Stimulated activated CD4-positive, alpha-beta T cell treated with anti-CD3 and anti-CD28 coated beads, Interleukin-2, amount 100 ng/mL, for 4 hours (primary cell): ENCODE measurements at places on chromosomes 16 and 17.

DNA sequence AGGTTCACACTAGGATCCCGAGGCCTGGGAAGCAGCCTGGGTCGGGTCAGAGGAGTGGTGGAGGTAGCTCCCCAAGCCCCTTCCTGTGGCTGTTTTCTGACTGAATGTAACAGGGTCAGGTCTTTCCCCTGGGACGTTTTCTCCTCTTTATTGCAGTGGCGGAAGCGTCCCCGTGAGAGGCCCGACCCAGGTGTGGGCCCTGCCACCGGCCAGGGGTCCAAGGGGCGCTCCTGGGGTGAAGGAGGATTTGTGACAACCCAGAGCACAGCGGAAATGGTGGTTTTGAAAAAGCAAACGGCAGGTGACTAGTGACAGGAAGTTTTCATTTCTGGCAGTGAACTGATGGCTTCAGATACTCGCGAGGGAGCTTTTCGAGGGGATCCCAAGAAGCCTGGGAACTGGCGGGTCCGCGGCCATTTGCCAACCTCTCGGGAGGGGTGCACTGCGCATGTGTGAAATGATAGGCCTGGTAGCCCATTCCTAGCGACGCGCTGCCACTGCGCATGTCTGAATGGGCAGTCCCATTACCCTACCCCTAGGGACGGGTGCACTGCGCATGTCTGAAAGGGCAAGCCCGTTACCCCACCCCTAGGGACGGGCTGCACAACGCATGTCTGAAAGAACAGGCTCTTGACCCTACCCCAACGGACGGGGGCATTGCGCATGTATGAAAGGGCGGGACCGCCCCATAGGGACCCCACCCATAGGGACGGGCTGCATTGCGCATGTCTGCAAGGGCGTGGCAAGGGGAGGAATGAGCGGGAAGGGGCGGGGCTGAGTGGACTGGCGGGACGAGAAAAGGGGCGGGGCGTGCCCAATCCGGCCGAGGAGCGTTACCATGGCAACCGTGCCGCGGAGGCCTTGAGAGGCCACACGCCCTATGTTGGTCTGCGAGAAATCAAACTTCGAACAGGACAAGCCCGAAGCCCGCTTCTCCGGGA is 1747.9 kb downstream of the TP53TG3F start:
- no peak for DNase-seq

DNA sequence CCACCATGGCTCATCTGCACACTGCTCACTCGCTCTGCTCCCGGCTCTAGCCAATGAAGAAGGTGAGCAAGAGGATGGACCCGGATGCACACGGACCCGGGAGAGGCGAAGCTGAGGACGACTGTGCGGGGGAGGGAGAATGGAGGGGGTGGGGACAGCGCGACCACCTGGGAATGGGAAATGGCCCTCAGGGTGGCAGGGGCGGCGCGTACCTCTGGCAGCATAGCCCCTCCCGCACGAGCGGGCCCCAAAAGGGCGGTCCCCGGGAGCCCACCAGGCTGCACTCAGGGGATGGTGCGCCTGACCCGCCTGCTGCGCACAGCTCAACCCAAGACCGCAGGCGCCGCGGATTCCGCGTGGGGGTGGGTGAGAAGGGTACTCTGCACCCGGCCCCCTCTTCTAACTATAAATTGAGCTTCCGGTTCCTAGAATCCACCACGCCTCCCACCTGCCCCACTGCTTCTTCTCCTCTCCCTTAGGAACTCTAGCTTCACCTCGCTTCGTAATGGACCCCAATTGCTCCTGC is 6.1 kb downstream of the MT1H start:
- peak; percentile 49 for DNase-seq

DNA sequence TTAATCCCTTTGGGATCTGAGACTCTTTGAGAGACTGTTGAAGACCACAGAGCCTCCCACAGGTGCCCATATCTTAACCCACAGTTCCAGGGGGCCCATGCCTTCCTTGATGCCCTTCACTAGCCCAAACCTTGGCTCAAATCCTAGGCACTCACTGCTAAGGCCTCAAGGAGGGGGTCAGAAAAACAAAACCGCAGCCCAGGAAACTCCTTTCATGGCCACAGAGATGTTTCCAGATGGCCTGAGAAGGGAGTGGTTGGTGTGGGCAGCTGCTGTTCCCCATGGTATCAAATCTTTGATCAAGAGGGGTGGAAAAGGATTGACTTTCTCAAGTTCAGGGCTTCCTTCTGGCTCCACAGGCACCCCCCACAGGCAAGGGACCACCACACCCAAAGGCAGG is 44.7 kb downstream of the CDH1 start:
- DNase-seq = no peak

- no peak for DNase-seq
Measured at GRCh38 chr17:44197980-44198720, 1.5 kb downstream of the ATXN7L3 start.

DNA sequence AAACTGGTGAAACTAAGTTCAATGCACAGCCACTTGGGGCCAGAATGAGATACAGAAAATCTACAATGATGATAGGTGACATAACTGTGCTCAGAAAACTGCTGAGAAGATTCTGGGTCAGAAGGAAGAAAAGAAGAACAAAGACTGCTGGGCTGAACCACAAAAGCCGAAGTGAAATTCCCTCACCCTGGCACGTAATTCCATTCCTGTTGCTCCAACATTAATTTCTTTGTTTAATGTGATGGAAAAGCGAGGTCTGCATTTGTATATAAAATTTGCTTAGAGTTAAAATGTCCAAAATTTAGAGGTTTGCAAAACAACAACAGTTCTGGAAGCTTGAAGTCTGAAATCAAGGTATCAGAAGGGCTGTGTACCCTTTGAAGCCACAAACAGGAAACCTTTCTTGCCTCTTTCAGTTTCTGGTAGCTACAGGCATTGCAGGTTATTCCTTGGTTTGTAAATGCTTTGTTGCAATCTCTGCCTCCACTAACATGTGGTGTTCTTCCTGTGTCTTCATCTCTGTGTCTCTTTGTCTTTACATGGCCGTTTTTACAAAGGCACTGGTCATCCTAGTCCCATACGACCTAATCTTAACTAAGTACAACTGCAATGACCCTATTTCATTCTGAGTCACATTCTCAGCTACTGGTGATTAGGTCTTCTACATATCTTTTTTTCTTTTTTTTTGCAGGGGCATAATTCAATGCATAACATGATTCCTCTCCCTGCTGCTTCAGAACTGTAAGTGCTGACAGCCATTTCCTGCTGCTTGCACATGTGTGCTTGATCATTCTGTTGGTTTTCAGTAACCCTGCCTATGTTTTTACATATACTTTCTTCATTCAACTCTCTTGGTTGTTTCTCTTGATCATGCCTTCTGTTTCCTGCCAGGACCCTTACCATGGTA is 603.0 kb upstream of the CDH8 start:
- no peak for DNase-seq

DNA sequence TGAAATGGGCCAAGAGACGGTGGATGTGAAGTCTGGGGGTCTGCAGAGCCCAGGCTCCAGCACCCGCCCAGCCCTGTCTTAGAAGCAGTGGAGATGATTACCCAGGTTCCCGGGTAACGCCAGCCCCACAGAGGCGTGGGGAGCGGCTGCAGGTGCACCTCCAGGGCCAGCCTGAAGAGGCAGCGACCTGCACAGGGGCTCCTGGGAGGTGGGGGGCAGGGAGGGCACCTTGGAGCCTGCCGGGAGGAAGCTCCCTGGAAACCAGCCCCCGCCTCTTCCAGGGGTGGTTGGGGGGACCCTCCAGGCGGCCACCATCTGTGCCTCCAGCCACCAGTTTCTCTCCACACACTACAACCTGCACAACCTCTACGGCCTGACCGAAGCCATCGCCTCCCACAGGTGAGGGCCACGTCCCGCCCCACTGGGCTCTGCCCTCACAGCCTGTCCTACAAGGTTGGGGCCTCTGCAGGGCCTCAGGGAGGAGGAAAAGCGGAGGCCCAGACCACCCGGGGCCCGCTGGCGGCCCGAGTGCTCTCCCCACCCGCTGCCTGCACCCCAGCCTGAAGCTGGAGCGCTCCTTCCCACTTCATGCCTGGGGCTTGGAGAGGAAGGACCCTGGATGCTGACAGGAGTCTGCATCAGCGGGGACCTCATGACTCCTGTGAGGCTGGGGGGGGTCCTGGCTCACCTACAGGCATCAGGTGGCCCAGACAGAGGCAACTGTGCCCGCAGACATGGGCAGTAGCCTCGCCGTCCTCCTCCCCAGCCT is 10.5 kb downstream of the GAA start:
- no peak for DNase-seq

GRCh38 chr16:79287424-79287917 is 313.1 kb downstream of the MAF start:
- no peak for DNase-seq

GRCh38 chr17:7885367-7886226 is 3.0 kb upstream of the CHD3 start:
- no peak for DNase-seq

DNA sequence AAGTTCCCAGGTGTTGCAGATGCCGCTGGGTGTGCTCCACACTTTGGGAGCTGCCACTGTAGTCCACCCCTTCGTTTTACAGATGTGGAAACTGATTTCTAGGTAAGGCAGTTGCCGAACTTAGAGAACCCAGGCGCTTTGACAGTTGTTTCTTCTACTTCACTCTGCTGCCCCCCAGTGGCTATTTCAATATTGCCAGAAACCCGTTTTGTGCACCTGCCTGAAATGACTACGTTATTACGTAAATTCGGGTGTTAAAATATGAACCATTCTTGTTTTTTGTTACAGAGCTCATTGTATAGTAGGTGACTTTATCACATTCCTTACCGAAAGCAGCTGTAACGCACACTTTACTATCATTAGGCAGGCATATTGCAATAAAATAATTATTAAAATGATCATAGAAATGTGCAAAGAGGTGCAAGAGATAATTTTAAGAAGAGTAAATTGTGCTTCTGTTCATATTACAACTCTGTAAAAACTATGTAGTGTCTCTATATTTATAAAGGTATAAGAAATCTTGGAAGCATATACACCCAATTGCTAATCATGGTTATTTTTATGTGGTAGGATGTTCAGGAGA is 44.9 kb downstream of the OTOA start:
- DNase-seq = peak; percentile 78

DNA sequence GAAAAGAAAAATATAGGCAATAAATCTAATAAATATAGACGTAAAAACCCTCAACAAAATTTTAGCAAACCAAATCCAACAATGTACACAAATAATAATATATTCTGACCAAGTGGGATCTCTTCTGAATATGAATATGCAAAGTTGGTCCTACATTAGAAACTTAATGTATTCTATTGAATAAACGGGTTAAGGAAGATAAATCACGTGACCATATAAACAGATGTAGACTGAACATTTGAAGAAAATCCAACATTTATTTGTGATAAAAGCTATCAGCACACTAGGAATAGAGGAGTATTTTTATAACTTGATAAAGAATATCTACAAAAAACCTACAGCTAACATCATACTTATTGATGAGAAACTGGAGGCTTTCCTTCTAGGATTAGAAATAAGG is 502.8 kb upstream of the KIF2B start:
- no peak for DNase-seq

GRCh38 chr17:81537856-81538555 is 9.8 kb downstream of the FSCN2 start:
- DNase-seq = no peak

DNA sequence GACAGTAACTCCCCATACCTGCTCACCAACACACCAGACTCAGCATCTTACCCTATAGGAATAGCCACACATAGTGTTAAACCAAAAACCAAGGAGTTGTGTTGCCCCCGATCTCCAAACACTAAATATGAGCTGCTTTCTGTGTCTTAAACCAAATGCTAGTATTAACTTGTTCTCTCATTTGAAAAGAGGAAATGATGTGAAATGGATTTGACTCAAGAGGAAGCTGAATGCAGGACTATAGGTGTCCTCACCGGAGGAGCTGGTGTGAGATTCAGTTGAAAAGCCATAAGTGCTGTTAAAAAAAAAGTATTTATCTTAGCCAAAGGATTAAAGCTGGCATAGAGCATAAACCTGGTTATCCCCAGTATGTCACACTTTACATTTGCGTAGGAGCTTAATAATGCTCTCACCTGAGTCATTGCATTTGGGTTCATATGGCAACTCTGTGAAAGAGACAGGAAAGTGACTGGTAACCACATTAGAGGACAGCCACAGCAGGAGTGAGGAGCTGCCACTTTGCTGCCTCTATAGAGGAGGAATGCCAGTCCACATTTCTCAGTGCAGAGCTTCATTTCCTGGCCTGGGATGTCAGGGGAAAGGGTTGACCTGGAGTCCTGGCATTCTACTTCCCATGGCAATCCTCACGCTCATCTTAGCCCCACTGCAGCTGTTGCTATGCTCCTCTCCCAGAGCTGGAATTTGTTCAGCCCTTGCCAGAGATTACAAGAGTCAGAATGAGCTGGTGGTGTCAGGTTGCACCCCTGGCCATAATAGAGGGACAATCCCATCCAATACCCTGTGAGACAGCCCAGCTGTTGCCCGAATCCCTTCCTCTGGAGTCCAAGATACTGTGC is 143.3 kb upstream of the ANKFN1 start:
- DNase-seq = no peak

- DNase-seq = no peak
Measured at GRCh38 chr17:38343608-38344419, at the start of gene GPR179. Gene GPR179 (minus strand): TSS chr17:38343956. CDS start chr17:38343789, 167 bp downstream.

DNA sequence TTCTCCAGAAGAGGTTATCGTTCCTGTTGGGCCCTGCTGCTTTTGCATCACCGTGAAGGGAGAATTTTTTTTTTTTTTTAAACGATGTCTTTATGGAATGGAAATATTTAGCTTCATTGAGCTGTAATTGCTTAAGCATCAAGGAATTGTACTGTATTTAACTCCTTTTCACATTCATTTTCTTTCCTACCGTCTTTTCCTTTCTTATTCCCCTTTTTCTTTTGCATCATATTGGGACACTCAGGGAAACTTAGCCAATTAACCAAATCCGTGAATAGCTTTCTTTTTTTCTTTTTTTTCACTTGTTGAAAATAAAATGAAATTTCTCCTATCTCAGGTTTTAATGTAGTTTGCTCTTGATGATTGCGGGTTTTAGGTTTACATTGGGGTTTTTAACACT is 1.5 kb downstream of the TNRC6A start:
- no peak for DNase-seq

GRCh38 chr16:89616623-89617022 is 3.2 kb downstream of the DPEP1 start:
- no peak for DNase-seq

GRCh38 chr17:31318298-31318801 is 3.1 kb downstream of the EVI2A start:
- no peak for DNase-seq

DNA sequence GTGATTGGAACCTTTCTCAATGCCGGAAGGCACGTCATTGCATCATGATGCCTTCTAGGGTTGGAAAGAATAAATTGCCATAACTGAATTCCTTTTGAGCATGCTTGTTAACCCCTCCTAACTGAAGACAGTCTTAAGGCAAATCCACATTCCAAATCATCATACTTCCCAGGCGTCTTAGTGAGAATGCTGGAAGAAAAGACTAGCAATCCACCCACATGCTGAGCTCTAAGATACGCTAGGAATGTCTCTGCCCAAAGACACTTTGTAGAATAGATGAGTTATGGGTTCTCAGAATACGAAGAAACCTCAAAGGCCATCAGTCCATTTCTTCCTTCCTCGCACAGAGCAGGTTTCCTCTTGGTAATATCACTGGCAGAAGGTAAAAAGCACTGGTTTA is 486.5 kb downstream of the HS3ST4 start:
- DNase-seq = no peak

GRCh38 chr17:74448756-74449155 is 16.9 kb downstream of the GPRC5C start:
- DNase-seq = no peak
